Bladder microvascular endothelial cell (primary cell): ENCODE measurements at places on chromosomes 11 and 22. TPM values are rescaled to one million over a fixed set of nuclear protein-coding genes. Genes with fewer than 3 reads are reported as not detected.

The NCAM1 gene
- 0.65 and 6.5 TPM in 2 replicates for total RNA-seq

The DEPDC7 gene
- total RNA-seq, result 0.16 and 0.19 TPM in 2 replicates

The OR52A1 gene
- not detected in 2 replicates for total RNA-seq

The ANKK1 gene
- total RNA-seq, result not detected in 2 replicates

The PACSIN3 gene
- total RNA-seq, result 6.8 and 22.1 TPM in 2 replicates

The OSBPL5 gene
- total RNA-seq, result 34.2 and 56.3 TPM in 2 replicates

The BARX2 gene
- not detected in 2 replicates for total RNA-seq

The MS4A7 gene
- total RNA-seq, result not detected in 2 replicates

The KDM4E gene
- total RNA-seq, result not detected in 2 replicates

The F2 gene
- not detected in 2 replicates for total RNA-seq

The SPINDOC gene
- 14.9 and 17.8 TPM in 2 replicates for total RNA-seq

The RIBC2 gene
- total RNA-seq, result 0.44 and 0.65 TPM in 2 replicates

The SAA4 gene
- total RNA-seq, result not detected in 2 replicates

The GTSE1 gene
- total RNA-seq, result 6.8 and 10.0 TPM in 2 replicates

The CHRNA10 gene
- 0.16 and 0.94 TPM in 2 replicates for total RNA-seq

The TSGA10IP gene
- not detected in 2 replicates for total RNA-seq

The ESAM gene
- 70.3 and 74.5 TPM in 2 replicates for total RNA-seq

The C22orf15 gene
- 0.13 and 0.81 TPM in 2 replicates for total RNA-seq

The OR4C46 gene
- total RNA-seq, result not detected in 2 replicates

The CCDC179 gene
- not detected in 2 replicates for total RNA-seq

The NFAM1 gene
- total RNA-seq, result not detected in 2 replicates

The ROBO4 gene
- 204 and 396 TPM in 2 replicates for total RNA-seq

The FGF4 gene
- total RNA-seq, result not detected in 2 replicates

The RFPL1 gene
- not detected in 2 replicates for total RNA-seq

The ATF4 gene
- 121 and 127 TPM in 2 replicates for total RNA-seq

The HEPN1 gene
- total RNA-seq, result 1.2 TPM in 1 of 2 replicates, not detected in the other

The KCNK4 gene
- 0.25 TPM in 1 of 2 replicates, not detected in the other for total RNA-seq

The ZP1 gene
- not detected in 2 replicates for total RNA-seq

The IGSF22 gene
- 0.06 TPM in 1 of 2 replicates, not detected in the other for total RNA-seq

The KRTAP5-10 gene
- not detected in 2 replicates for total RNA-seq

The PNPLA2 gene
- 19.8 and 44.4 TPM in 2 replicates for total RNA-seq
